ENCODE measurements at places on chromosomes 12 and 14.

- no peak for DNase-seq
These were observed 363.7 kb downstream of the ALG10 start for GRCh38 chr12:34386016-34386415.

DNA sequence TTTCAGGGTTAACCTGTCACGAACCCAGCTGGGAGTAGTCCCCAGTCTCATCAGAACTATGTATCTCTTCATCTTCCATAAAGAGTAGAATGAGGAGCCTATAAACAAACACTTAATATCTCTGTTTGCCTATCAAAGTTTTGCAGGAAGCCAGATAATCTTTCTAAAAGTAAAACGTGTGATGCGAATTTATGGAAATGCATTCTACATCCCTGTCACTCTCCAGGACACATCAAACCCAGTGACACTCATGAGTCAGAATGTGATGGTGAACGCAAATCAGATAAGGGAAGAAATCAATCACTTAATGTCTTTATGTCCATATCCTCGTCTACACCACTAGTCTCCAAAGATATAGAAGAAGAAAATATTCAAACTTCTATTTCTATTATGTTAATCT is 37.4 kb downstream of the RERG start:
- no peak for DNase-seq

DNA sequence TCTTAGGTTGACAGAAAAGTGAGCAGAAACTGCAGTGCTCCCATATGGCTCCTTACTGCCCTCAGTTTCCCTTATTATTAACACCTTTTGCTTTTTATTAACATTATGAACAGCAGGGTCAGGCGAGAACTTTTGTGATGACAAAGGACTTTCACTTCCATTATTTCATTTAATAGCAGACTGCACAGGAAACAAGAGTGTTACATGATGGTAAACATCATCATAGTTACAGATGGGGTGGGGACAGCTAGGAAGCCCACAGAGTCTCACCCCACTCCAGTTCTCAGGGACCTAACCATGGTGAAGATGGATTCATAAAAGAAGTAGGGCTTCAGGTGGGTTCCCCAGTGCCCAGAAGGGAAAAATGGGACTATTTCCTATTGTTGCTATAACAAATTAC is 110.1 kb upstream of the PELI2 start:
- DNase-seq = no peak

DNA sequence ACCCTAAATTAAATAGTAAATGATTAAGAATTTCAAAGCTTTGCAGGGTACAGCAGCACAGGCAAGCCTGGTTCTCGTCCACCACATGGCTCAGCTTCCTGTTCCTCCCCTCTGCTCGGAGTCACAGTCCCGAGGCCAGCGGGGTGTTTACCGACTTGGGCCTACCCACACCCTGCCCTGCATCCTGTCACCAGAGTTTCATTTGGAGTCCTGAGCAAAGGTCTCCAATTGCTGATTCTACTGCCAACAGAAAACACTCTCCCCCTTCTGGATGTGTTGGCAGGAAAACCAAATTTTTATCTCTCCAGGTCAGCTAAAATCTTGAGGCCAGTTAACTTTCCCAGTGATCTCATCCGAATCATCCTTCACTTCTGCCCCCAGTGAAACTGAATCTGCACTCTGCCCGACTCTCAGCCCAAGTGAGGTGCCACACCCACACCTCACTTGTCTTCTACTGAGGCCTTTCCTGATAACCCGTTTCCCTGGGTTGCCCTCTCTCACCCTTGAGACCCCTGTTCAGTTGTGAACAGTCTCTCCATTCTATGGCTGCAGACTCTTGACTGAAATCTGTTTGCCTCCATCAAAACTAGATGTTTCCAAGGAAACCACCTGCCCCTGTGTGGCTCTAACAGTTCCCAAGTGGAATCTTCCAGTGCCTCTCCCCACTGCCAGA is 71.2 kb downstream of the VCPKMT start:
- no peak for DNase-seq

- DNase-seq = no peak
These were observed 127.6 kb downstream of the SLC25A47 start for GRCh38 chr14:100450736-100451135.
